Neural cell (in vitro differentiated cells): ENCODE measurements at places on chromosomes 5 and 9. TPM values are rescaled to one million over a fixed set of nuclear protein-coding genes. Genes with fewer than 3 reads are reported as not detected.

The GARNL3 gene
- 20.0 and 43.8 TPM in 2 replicates for polyA plus RNA-seq

The FGF1 gene
- not detected in 2 replicates for polyA plus RNA-seq

The TMEM252 gene
- polyA plus RNA-seq, result not detected in 2 replicates

The PRUNE2 gene
- polyA plus RNA-seq, result 9.7 TPM in 2 replicates

The PAX5 gene
- not detected in 2 replicates for polyA plus RNA-seq

The PAEP gene
- polyA plus RNA-seq, result not detected in 2 replicates

The OTP gene
- polyA plus RNA-seq, result not detected in 2 replicates

The TERT gene
- not detected in 2 replicates for polyA plus RNA-seq

The ZDHHC11B gene
- polyA plus RNA-seq, result 9.9 and 12.1 TPM in 2 replicates

The ZDHHC12 gene
- 0.09 TPM in 1 of 2 replicates, not detected in the other for polyA plus RNA-seq

The HEMGN gene
- polyA plus RNA-seq, result not detected in 2 replicates

The SPINK4 gene
- not detected in 2 replicates for polyA plus RNA-seq

The GFPT2 gene
- 7.4 and 9.2 TPM in 2 replicates for polyA plus RNA-seq

The SLC46A2 gene
- not detected in 2 replicates for polyA plus RNA-seq

The ABCA1 gene
- polyA plus RNA-seq, result 5.1 and 5.2 TPM in 2 replicates

The FABP6 gene
- polyA plus RNA-seq, result 3.6 TPM in 1 of 2 replicates, not detected in the other

The PTPRD gene
- 143 and 153 TPM in 2 replicates for polyA plus RNA-seq

The PPP3R2 gene
- not detected in 2 replicates for polyA plus RNA-seq

The CENPH gene
- polyA plus RNA-seq, result 9.7 and 14.6 TPM in 2 replicates

The PCDHGA12 gene
- polyA plus RNA-seq, result 0.11 and 0.56 TPM in 2 replicates

The ENHO gene
- 163 and 172 TPM in 2 replicates for polyA plus RNA-seq

The BTNL8 gene
- not detected in 2 replicates for polyA plus RNA-seq

The CETN3 gene
- polyA plus RNA-seq, result 87.8 and 116 TPM in 2 replicates

The SLC1A3 gene
- 1.9 and 3.5 TPM in 2 replicates for polyA plus RNA-seq

The MPDZ gene
- polyA plus RNA-seq, result 13.1 and 15.0 TPM in 2 replicates

The RABGAP1 gene
- polyA plus RNA-seq, result 67.8 and 73.1 TPM in 2 replicates

The UNC5A gene
- 2.7 and 3.8 TPM in 2 replicates for polyA plus RNA-seq

The LHX6 gene
- 0.14 and 0.26 TPM in 2 replicates for polyA plus RNA-seq

The SVEP1 gene
- polyA plus RNA-seq, result 0.10 and 0.42 TPM in 2 replicates

The ITK gene
- not detected in 2 replicates for polyA plus RNA-seq

The PLEKHG4B gene
- 0.32 and 0.78 TPM in 2 replicates for polyA plus RNA-seq

The C5orf52 gene
- polyA plus RNA-seq, result not detected in 2 replicates
